Caudate nucleus (tissue), 63 donors: ENCODE measurements at places on chromosomes 4 and X.

GRCh38 chrX:29902004-29902403 lies 313.4 kb upstream of the MAGEB2 start:
- DNase-seq = no peak

GRCh38 chr4:161988946-161989345 lies 174.9 kb downstream of the FSTL5 start:
- no peak for DNase-seq

- DNase-seq = no peak
Observed at GRCh38 chr4:69753686-69754085, 6.7 kb downstream of the SULT1B1 start.

GRCh38 chr4:78292341-78292740 lies 235.2 kb downstream of the FRAS1 start:
- no peak for DNase-seq

DNA sequence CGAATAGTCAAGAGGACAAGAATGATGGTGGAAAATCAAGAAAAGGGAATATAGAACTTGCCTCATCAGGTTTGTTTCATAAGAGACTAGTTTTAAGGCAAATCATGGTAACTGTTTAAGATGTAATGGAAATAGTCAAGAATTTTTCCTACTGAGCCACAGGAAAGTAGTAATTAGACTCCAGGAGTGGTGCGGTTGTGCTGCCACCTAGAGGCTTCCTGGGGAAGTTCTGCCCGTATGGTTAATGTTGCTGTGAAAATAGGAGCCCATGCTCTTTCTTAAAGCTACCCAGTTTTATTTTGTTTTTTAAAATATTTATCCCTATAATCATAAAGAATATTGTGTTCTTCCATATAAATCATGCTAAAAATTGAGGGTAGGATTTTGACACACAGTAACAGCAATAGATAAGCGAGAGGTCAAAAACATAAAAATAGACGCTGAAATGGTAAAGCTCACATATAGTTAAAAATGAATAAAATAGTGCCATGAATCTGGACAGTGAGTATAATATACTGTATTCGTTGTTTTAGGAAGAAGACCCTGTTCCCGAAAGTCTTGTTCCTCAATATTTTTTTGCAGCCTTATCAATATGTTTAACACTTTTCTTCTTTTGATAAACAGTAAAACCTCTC lies 87.0 kb downstream of the PHOX2B start:
- peak; percentile 8 for DNase-seq

DNA sequence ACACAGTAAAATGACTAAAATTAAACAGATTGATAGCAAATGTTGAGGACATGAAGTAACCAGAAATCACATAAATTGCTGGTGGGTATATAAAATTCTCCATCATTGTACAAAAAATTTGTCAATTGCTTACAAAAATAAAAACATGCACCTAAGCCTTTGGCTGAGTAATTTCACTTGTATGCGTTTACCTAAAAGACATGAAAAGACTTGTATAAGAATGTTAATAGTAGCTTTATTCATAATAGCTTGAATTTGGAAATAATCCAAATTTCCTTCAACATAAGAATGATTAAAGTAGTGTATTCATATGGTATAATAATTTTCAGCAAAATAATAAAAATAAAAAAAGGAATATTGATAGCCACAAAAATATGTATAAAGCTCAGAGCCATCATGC lies 37.7 kb downstream of the PDHA2 start:
- DNase-seq = no peak

DNA sequence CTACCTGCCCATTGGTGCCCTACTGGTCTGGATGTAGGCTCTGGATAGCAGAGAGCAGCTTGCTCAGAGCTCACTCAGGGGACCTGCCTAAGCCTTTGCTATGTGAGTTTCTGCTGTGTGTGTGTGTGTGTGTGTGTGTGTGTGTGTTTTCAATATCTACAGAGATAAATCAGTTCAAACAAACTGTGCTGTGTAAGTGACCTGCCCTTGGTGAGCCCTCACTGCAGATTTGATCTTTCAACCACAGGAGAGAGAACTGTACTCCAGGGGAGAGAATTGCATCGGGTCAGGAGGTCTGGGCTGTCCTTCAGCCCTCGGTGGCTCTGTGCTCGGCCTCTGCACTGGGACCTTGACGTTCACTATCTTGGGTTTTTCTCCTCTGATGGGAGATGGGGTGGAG lies 35.0 kb upstream of the CDKN2AIP start:
- no peak for DNase-seq

DNA sequence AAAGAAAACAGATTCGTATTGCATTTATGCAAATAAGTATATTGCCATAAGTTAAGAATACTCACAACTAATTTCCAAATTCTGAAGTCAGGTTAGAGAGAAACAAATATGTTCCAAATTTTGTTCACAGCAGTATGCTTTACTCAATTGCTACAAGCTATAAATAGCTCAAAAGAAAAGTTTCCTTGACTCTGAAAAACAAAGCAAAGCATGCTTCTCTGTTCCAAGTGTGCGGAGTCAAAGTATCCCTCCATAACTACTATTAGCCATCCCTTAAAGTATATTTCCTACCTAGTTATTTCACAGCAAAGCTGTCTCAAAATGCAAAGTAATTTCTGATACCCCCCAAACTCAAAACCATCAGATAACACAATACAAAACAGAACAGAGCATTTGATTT lies 47.3 kb downstream of the MGST2 start:
- DNase-seq = no peak

DNA sequence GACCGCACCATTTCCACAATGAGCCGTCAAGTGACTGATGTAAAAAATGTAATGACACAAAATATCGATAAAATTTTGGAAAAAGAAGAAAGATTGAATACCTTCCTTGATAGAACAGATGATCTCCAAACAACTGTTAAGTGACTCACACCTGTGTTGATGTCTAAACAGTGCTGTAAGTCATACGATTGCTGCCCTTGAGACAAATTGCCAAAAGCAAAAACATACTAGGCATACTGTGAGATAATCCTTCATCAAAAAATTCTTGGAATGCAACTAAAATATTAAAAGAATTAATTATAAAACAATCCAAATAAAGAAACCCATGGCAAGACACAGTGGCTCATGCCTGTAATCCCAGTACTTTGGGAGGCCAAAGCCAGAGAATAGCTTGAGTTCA lies 53.4 kb downstream of the HNRNPD start:
- DNase-seq = no peak

DNA sequence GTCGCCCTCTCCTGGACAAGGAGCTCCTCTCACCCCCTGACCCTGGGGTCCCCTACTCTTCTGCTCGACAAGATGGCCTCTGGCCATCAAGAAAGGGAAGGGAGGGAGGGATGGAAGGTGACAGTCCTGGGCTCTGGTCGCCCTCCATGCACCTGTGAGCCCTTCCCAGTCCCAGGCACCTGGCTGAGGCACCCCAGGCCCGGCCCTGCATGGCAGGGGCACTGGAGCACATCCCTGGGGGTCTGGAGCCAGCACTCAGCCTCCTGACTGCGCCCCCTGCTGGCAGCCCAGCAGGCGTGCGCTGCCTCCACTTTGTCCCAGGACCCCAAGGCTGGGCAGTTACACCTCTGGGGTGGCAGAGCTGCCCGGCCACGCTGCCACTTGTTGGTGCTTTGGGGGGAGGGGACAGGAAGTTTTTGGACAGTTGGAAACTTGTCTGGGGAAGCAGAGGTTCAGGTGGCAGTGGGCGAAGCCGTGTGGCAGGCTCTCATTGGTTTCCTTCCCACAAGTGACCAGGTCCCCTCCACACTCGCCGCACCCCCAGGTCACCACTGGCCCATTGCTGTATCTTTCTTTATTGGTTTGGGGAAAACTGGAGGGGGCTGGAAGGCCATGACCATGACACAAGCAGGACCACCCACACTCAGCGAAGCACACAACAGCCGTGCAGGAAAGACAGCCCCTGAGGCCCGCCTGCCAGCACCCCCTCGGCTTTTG lies 4.3 kb downstream of the PNCK start:
- DNase-seq = no peak

DNA sequence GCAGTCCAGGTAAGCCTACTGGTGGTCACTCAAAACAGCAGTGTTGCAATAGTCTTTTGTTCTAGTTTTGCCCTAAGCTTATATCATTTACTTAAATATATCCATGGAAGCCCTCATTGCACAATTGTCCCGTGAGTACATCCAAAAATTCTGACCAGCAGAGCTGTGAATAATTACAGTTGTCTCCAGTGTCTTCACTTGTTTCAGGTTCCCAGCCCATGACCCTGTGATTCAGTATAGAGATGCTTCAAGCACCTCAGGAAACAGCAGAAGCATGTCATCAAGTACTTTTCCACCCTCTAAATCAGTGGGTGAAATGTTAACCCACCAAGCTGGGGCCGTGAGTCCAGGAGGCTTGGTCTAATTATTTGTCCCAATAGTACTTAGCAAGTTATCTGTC lies 214.9 kb upstream of the RPS6KA3 start:
- no peak for DNase-seq

GRCh38 chrX:130091980-130092522 lies 18.2 kb downstream of the ELF4 start:
- no peak for DNase-seq

DNA sequence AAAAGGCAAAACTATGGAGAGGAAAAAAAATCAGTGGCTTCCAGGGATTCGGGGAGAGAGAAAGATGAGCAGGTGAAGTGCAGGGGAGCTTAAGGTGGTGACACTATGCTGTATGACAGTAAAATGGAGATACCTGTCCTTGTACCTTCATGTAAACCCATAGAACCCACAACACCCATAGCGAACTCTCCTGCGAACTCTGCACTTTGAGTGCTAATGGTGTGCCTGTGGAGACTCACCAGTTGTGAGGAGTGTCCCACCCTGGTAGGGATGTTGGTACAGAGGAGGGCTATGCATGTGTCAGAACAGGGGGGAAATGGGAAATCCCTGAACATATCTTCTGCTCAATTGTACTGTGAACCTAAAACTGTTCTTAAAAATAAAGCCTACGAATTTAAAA lies 42.8 kb downstream of the HMX1 start:
- no peak for DNase-seq

GRCh38 chrX:109635146-109635545 lies 10.2 kb upstream of the KCNE5 start:
- no peak for DNase-seq

- no peak for DNase-seq
Observed at GRCh38 chr4:16759931-16760582, 138.4 kb downstream of the LDB2 start.
